Stimulated activated CD8-positive, alpha-beta memory T cell treated with anti-CD3 and anti-CD28 coated beads, Interleukin-15, amount 100 ng/mL, for 48 hours (primary cell): ENCODE measurements at places on chromosomes 1 and 21.
A peak's percentile ranks its signal among the peaks of the same experiment; 100 is the strongest.

GRCh38 chr1:245587435-245588115 is 432.8 kb downstream of the KIF26B start:
- no peak for DNase-seq

DNA sequence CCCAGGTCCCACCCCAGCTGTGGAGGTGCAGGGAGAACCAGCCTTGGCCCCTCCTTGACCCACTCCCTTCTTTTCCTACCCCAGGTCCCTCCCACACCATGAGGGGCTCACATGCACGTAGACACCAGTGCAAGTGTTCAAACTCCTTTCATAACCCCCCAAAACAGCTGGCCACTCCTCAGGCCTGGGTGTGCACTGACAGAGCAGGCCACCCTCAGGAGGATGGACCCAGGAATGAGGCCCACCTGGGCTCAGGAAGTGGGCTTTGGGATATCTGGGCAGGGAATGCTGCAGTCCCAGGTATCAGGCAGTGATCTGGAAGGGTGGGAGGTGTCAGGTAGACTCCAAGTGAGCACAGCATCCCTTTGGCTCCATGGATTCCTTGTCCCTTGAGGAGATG is 723.8 kb downstream of the MATN1 start:
- no peak for DNase-seq

DNA sequence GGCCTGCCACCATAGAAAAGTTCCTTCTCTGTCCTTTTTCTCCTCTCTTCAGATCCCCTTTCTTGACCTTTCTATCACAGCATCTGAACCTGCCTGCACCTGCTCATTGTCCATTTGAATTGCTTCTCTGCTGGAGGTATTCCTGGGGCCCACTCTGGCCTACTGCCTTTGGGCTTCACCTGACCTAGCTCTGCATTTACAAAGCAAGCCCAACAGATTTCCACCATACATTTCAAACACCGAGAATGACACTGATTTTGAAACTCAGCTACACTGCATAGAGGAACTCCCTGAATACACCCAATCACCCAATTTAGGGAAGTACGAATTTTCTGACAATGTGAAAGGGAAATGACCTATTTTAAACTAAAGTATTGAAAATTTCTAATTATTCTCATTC is 284.5 kb upstream of the USP25 start:
- no peak for DNase-seq

GRCh38 chr21:15132781-15133180 is 68.0 kb upstream of the NRIP1 start:
- no peak for DNase-seq

DNA sequence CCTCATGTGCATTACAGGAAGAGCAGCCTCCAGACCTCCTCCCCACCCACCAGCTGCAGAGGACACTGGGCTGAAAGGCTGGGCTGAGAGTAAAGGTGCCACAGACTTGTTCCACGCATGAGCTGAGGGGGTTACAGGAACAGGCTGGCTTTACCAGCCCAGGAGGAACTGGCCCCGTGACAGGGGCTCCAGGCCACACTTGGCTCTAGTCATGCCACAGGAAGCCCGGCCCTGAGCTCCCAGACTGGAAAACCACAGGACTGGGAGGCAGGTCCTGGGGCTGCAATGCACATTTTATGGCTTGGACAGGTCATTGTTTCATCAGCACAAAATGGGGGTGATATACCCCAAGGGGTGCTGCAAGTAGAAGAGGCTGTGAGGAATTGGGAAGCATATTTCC is 35.6 kb downstream of the GPA33 start:
- no peak for DNase-seq

- DNase-seq: no peak
Measured at GRCh38 chr1:71031426-71031825, 16.2 kb downstream of the PTGER3 start.

DNA sequence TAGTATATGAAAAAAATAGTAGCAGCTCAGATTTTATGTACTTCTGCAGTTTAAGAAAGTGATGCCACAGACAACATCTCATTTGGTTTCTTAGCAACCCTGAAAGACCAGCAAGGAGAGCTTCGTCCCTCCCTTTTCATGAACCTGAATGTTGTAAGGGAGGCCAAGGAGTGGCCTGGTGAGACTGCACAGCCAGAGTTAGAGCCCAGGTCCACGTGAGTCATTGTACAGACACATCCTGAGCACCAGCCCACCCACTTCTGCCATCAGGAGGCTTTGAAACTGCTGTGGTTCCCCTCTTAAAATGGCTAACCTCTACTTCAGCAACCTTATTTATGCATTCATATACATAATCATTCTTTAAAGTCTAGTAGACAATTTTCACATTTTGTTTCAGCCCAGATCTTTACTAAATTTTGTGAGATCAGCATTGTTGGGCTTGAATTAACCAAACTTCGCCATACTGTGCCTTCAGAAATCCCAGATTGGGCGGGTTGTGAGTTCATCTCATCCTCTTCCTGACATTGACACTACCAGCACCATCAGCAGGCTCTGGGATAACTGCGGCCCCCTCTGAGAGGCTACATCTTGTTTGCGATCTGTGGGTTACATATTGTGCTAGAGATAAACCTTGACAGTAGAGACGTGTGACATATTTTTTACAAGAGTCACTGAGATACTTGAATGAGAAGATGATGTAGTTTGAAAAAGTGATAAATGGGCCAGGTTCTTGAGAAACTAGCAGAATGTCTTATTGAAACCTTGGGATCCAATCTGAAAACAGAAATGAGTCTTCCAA is 106.7 kb downstream of the CAMTA1 start:
- peak; percentile 47 for DNase-seq

GRCh38 chr1:109391157-109391556 is 6.6 kb downstream of the SORT1 start:
- no peak for DNase-seq

DNA sequence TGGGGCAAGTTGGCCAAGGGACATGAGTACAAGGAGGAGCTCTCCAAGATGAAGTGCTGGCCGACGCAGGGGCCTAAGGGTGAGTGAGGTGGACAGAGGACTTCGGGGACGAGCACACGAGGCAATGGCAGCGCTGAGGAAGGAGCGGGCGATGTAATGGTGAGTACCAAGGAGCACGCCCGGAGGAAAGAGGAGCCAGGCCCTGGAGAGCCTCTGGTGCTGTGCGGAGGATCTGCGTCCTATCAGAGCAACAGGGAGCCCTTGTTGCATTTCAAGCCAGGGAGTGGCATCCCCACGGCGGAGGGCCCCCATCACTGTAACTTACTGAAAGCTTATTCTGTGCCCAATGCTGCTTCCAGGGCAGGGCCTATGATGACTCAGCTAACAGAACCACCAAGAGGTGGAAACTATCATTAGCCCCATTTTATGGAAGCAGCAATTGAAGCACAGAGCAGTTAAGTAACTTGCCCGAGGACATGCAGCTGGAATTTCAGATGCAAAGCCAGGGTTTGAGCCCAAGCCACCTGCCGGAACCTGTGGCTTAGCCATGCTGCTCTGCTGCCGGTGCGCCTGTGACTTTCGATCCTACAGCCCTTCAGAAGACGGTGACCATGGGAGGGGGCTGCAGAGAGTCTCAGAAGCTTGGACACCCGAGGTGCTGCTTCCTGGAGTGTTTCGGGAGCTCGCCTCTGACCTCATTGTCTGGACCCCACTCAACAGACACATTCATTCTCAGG is 17.6 kb upstream of the AJAP1 start:
- no peak for DNase-seq

- no peak for DNase-seq
Measured at GRCh38 chr1:234670967-234671626, 61.1 kb upstream of the IRF2BP2 start.

DNA sequence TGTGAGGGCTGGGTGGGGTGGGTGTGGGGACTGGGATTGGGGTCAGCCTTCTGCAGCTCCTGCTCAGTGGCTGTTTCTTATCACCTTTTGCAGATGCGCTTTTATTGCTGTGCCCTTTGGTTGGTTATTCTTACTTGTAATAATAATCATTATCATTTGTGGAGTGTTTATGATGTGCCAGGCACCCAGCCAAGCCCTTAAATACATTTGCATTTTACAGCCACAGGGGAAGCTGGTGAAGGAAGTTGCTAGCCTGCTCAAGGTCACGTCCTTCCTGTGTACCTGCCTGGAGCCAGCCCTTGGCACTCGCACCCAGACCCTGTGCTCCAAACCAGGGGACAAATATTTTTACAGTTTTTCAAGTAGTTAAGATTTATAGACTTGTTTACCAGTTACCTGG is 144.0 kb downstream of the PGBD5 start:
- DNase-seq: no peak

DNA sequence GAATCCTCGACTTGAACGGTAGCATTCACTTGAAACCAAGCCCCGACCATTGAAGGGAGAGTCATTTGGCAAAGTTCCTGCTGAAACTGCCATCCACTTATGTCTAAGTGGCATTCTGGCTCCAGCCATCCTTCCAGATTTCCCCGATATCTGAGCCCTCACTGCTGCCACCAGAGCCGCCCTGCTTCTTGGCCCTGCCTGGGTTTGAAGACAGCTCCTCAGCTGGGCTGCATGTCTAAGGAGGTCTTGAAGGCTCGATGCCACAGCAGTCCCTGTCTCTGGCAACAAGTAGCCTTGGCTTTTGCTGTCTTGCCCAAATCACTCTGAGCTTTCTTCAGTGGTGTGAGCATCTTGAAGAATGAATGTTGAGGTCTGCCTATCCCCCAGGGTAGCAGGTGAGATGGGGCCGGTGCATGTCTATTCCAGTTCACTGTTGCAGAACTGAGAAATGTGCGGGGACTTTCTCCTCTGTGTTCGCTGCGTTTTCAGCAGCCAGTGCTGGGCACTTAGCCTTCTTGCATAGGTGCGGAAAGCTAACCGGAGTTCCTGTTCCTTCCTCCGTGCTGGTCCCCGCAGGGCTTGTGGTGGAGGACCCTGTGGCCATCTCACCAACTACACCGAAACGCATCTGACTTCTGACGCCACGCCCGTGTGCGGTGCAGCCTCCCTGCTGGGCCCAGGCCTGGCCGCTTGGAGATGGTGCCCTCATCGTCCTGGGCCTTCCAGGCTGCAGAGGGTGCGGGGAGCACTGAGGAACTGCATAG is 29.2 kb downstream of the MAN1C1 start:
- DNase-seq: no peak

GRCh38 chr1:174165471-174166137 is 6.3 kb downstream of the RABGAP1L start:
- no peak for DNase-seq

- DNase-seq: no peak
Measured at GRCh38 chr1:206899717-206900116, 2.5 kb downstream of the IL24 start.

DNA sequence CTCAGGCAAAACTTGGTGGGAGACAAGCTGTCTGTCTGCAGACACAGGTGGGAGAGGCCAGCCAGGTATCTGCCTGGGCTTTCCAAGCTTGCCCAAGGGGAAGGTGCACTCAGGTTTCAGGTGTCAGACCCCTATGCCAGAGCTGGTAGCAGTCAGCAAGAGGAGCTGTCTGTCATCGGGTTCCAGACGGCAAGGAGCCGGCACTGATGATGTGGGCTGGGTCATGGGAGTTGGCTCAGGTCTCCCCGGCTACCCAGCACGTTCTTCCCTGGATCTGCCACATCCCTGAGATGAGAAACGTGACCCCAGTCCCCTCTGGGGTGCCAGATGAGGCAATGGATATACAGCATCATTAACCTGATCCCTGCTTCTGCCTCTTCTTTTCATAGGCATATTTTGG is 23.0 kb downstream of the TMCC2 start:
- DNase-seq: no peak

DNA sequence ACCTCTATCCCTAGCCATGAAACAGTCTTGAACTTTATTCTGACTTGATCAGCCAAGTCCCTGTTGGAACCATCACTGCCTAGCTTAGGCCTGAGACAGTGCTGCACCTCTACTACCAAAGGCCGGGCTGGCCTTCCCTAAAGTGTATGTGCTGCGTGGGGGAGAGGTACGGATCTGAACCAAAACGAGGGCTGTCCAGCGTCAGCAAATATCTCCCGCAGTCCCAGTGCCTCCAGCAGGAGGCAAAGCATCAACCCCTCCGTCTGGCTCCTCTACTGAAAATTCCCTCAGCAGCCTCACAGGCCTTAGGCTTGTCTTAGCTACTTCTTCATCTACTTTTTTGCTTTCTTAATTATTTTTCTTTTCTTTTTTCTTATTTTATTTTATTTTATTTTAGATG is 33.3 kb upstream of the KIF26B start:
- no peak for DNase-seq

DNA sequence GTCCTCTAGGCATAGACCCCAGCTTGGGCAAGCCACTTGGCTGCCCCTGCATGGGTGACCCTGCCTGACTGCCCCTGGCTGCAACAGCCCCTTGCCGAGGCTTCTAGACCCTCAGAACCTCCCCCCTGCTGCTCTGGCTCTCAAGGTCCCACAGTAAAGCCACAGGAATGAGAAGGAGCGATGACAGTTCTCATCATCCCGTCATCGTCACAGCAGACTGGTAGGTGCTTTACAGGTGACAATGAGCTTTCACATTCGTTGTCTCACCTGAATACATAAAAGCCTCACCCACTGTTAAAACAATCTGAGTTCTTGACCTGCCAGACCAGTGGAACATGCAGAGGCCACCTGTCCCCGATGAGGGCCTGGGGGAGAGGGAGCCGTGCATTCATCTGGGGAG is 36.0 kb upstream of the GPR157 start:
- DNase-seq: no peak

DNA sequence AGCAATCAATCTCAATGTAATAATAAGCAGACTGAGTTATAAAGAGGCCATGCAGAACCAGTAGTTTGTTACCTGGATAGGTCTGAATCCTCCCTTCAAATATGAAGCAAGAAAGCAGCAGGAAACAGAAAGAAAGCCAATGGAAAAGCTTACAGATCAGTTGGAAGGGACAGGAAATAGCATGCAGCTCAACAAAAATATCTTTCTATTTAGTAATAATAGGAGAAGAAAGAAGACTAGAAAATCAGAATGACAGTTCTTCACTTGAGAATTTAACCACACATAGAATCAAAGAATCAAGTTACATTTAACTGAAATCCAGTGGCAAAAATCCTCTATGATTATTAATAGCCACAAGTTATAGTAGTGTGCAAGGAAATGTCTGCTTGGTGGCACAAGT is 194.4 kb downstream of the EIF4G3 start:
- DNase-seq: no peak

DNA sequence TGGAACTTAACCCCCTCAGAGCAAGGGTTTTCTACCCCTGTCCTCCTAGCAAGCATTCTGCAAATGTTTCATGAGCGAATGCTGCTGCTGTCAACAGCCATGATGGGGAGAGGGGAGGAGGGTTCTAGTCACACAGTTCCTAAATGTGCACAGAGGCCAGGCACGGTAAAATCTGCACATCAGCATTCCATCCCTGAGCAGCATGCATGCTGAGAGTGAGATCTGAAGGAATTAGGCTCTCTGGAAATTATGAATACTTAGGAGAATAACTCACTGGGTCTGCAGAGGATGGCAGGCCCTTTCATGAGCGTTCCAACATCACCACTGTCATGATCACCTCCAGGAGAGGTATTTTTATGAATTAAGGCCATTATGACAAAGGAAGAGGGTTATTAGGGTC is 2.1 kb downstream of the VTCN1 start:
- no peak for DNase-seq

DNA sequence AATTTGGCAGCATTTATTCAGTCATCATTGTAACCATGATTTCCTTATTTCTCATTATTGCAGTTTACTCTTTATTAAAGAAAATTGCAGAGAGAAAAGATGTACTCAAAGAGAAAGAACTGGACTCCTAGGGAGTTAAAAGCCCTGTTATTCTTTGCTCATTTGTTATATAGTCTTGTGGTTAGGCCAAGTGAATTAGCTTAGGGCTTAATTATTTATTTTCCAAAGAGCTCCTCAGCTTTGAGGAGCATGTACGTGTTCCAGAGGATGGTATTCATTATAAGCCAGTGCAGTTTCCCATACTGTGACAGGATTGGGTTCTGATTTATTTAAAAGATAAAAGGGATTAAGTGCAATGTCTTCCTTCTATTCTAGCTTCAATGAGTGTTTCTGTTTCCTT is 86.4 kb downstream of the GPR161 start:
- no peak for DNase-seq

GRCh38 chr21:32494934-32495709 is 82.6 kb downstream of the EVA1C start:
- DNase-seq: no peak
